8988T (cell line): ENCODE measurements at places on chromosomes 1 and 21.

DNA sequence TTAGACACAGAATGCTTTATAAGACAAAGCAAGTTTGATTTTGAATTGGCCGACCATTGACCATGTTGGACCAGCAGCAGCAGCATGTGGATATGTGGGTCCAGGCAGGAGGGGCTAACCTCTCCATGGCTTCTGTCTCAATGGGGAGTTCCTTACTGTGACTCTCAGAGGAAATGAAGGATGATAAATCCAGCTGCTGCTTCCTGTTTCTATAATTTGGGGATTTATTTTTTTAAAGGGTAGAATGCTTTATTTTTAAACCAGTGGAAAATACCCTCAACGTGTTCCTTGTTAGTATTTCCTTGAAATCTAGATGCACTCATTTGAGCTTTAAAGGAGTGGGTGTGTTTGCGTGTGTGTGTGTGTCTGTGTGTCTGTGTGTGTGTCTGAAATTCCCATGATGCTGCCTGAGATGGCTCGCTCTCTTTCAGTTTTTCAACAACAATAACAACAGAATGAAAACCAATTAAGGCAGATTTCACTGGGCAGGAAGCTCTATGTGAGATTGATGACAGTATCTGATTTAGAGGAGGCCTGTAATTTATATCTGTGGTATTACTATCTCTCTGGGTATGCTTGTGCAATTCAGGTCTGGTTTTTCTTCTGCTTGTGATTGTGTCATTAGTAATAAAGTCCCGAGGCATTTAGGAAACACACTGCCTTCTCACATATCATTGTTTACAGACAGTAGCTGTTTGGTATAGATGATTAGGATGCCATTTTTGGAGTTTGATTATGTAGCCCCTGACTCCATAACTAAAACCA is 86.1 kb upstream of the ZNF326 start:
- no peak for DNase-seq

- no peak for DNase-seq
Measured at GRCh38 chr1:244164511-244164890, 113.4 kb downstream of the ZBTB18 start.

DNA sequence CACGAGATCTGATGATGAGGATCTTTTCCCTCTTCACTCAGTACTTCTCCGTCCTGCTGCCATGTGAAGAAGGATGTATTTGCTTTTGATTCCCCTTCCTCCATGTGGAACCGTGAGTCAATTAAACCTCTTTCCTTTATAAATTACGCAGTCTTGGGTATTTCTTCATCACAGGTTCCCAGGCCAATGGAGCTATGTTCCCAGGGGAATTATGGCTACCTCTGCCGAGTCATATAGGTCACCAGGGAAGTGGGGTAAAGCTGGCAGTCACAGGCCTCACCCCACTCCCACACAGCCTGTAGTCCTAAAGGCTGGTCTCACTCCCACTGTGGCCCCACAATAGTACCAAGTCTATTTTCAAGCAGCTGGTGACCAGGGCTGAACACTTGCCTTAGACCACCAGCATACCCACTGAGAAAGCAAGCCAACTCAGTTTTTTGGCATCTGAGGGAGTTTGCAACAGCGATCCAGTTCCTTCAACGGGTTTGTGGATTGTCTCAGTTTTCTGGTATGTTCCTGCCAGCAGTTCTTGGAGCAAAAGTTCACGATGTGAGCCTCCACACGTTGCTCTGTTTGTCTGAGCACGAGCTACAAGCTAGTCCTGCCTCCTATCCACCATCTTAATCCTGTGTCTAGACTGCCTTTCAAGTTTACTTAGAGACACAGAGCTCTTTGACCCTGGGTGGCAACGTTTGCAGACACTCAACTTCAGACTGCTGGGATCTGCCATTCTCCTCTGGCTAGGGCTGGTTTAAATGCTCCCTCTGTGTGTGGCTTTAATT is 104.5 kb downstream of the CENPF start:
- DNase-seq, result no peak

- no peak for DNase-seq
Measured at GRCh38 chr1:207959141-207959825, 48.4 kb upstream of the CD34 start.

GRCh38 chr21:27359141-27359540 is 392.3 kb upstream of the ADAMTS5 start:
- DNase-seq, result no peak

DNA sequence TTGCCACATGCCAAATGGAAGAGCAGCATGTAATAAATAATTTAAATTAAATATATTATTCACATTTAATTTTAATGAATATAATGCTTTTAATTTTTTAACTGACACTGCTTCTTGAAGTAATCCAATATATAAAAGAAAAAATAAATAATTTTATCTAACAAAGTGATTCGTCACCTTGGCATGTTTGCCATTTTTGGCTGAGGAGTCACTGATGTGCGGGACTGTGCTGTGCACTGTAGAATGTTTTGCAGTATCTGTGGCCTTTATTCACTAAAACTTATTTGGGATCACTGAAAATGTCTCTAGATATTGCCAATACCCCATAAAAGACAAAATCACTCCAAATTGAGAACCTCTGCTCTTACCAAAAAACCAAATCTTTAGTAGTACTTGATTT is 807.8 kb downstream of the BRINP3 start:
- no peak for DNase-seq

- DNase-seq, result no peak
Measured at GRCh38 chr1:180905927-180906326, 6.8 kb upstream of the KIAA1614 start.
